ENCODE measurements at places on chromosomes 7 and 10.

DNA sequence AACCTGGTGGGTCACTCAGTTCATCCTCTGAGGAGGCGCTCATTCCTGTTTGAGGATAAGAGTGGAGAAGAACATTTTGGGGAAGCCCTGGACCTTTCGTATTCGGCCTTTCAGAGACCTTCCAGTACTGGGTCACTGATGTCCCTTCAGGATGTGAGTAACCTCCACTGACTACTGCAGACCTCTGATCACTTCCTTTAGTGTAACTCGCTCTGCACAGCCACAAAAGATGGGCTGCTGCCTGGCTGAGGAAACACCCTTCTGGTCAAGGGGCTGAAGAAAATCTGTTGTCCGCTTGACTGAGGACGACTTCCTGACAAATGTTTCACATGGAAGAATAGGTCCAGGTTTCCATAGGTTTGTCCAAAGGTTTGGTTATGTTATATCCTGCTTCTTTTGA, 15.9 kb upstream of the TBXAS1 start:
- DNase-seq: peak; percentile 69

DNA sequence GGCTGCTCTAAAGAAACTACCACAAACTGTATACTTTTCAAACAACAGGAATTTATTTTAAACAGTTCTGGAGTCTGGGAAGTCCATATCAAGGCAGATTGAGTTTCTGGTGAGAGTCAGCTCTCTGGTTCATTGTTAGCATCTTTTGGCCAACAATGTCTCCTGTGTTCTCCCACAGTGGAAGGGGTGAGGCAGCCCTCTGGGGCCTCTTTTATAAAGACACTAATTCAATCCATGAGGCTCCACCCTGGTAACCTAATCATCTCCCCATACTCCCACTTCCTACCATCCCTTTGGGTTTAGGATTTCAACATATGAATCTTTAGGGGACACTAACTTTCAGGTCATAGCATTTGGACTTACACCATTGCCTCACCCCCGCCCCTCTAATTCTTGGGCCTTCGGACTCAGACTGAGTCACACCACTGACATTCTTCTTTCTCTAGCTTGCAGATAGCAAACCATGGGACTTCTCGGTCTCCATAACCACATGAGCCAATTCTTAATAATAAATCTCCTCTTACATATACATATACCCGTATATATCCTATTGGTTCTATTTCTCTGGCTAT, 64.3 kb upstream of the ANTXRL start:
- DNase-seq: no peak

- DNase-seq: no peak
These were observed 143.2 kb upstream of the RET start for GRCh38 chr10:42933448-42934340.

DNA sequence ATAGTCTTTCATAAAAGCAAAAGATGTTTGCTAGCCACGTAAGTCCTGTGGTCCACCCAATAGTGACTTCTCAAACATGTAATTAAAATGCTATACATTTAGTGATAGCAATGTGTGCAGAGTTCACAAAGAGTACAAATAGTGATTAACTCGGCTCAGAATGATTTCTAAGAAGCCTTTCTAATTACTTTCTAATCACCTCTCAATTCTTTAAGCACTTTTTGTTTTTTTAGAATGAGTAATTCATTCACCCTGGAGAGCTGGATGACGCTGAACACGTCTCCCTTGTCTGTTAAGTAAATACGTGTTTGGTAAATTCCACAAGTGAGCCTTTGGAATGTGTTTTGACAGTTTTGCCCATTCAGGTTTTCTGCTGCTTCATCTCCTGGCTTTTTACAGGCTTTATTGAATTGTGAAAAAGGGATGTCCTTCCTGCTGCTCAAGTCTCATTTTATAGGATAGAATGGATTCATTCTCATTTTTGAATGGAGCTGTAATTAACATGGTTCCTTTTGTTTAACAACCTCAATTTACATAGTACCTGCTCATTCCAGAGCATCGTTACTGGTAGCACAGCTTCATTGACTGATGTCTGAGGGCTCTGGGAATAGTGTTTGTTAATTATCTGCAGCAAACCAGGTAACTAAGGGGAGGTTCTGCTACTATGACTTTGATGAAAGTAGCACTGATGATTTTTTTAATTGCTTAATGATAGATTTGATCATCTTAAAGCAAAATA, 212.1 kb downstream of the VTI1A start:
- DNase-seq: no peak

GRCh38 chr7:34523226-34523918, 134.6 kb upstream of the NPSR1 start:
- DNase-seq: no peak

- no peak for DNase-seq
These were observed 66.5 kb upstream of the PPP2R2D start for GRCh38 chr10:131834152-131834810.

- peak; percentile 41 for DNase-seq
These were observed at the start of gene EFCAB10 for GRCh38 chr7:105581066-105581811. EFCAB10 (minus strand) TSS chr7:105581493; CDS start chr7:105581463, 30 bp downstream.

GRCh38 chr7:158323741-158324396, 263.8 kb downstream of the PTPRN2 start:
- DNase-seq: no peak

GRCh38 chr7:128917122-128917521, 6.6 kb upstream of the KCP start:
- no peak for DNase-seq

DNA sequence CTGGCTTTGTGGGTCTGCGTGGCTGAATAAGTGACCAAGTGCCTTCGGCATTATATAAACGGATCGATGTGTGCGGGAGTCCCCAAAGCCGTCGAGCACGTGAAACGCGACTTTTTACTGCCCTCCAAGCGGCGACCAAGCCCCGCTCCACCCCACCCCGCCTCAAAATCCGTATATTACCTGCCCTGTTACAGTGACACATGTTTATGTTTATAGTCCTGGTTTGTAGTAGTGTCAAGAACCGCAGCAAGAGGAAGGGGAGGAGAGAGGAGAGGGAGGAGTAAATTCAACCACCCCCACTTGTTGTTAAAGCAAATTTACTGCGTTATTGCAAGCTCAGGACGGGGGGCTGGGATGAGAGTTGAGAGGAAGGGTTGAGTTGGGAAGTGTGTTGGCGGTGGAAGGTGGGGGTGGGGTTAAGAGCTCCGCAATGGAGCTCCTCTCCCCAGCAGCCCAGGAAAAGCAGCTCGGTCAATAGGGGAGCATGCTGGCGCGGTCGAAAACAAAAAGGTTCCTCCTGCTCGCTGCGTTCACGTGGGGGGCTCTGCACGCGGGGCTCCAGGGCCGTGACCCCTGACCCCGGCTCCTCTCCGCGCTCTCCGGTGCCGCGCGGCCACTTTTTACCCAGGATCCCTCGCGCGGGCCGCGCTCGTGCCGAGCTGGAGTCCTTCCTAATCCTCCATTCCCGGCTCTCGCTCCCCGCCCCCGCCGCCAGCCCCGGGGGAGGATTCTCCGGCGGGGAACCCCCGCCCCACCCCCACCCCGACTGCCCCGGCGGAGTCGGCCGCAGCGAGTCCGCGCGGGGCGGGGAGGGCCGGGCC, at the start of gene SKIDA1:
TSS of gene SKIDA1 (minus strand) at position 316 of the 821 bp plus-strand sequence. CDS start 7,860 bp downstream, outside the sequence.
- peak; percentile 68 for DNase-seq

DNA sequence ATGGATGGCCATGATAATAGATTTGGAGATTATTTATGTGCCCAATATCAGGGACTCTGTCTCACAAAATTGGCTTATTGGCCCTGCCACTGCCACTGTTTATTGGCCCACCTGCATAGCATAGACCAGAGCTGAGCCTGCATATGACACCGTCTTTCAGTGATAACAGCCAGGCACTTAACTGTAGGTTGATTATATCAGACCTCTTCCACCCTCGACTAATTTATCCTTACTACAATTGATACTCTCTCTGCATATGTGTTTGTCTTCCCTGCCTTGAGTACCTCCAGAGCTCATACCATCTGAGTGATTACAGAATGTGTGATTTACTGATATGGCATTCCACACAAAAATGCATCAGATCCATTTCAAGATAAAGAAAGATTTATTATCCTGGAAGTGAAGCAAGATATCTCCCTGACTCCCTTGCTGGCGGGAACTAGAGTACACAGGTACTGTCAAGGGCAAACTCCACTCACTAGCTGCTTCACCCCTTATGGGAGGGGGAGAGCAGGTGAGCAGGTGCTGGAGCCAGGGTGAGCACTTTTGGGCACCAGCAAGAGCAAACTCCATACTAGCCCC, 13.1 kb upstream of the SAMD9L start:
- no peak for DNase-seq

- DNase-seq: peak; percentile 81
These were observed 182.3 kb upstream of the CDCA7L start for GRCh38 chr7:22127835-22128527.

DNA sequence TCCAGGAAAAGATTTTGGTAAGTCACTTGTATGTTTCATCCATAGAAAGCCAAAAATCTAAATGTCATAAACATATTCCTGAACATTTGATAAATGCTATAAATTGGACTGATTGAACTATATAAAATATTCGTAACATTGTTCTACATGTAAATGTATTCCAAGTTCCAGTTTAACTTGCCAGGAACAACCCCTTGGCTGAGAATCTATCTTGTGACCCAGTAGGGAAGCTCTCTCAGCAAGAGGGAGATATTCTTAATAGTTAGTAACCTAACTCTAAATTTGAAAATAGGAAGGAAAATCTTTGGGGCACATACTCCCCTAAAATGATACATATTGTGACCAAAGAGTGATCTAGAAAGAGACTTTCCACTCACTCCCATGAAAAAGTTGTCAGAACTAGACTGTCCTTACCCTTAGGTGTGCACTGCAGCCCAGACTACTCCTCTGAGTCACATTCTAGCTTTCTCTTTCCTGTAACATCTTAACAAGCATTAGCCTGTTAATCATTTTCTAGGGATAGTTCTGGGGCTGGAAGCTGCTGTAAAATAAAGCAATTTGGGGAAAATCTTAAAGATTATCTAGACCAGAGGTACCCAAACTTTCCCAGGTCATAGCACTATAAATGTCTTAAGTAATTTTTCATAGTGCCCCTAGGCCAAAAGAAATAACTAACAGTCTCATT, 73.7 kb upstream of the SKAP2 start:
- no peak for DNase-seq

- DNase-seq: peak; percentile 71
These were observed 14.7 kb downstream of the AHR start for GRCh38 chr7:17313194-17313593.

GRCh38 chr7:107284911-107285479, 116.2 kb downstream of the HBP1 start:
- no peak for DNase-seq

GRCh38 chr10:85570871-85571270, 795.7 kb downstream of the GRID1 start:
- DNase-seq: no peak

DNA sequence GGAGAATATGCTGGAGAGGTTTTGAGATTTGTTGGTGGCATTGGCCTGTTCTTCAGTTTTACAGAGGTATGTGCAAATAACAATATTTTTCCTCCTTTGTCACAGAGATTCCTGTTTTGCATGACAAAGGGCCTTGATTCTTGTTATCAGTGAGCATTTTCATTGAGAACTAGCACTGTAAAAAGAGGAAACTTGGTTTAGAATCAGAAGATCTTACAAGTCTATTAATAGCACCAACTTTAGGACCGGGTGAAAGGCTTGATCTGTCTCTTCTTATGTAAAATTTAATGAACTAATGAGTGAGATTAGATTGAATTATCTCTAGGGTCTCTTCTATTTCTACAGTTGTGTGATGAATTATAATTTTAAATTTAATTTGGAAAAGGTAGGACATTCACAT, 25.5 kb downstream of the TSPAN13 start:
- no peak for DNase-seq

DNA sequence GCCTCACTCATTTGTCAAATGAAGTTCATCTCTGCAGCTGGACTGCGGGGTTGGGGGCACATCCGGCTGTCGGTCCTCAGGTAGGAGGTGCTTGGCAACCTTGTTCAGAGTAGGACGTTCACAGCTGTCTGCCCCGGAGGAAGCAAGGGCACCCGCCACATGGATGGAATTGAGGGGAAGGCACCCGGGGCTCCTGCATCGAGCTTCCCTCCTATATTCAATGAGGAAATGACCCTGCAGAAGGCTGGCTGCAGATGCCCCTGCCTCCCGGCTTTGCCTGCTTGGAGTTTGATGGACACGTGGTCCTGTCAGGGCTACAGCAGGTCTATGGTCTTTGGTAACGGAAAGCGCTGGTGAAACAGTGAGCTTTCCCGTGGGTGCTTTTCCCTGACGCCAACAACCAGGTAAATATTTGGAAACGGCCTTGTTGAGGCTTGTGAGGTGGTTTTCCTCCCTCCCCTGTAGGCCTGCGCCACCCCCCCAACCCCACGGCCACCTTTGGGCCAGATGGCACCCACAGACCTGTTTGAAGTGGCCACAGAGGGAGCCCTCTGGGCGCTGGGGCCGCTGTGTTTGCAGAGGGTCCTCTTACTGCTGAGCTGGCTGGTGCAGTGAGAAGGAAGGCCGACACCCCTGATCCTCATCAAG, 32.9 kb downstream of the HTRA1 start:
- no peak for DNase-seq

- DNase-seq: no peak
These were observed 38.4 kb downstream of the PLPP4 start for GRCh38 chr10:120495226-120496009.

- peak; percentile 66 for DNase-seq
These were observed 291.7 kb downstream of the THSD7A start for GRCh38 chr7:11540271-11540761.

- DNase-seq: peak; percentile 90
These were observed 74.6 kb downstream of the PAXIP1 start for GRCh38 chr7:154928136-154929005.

DNA sequence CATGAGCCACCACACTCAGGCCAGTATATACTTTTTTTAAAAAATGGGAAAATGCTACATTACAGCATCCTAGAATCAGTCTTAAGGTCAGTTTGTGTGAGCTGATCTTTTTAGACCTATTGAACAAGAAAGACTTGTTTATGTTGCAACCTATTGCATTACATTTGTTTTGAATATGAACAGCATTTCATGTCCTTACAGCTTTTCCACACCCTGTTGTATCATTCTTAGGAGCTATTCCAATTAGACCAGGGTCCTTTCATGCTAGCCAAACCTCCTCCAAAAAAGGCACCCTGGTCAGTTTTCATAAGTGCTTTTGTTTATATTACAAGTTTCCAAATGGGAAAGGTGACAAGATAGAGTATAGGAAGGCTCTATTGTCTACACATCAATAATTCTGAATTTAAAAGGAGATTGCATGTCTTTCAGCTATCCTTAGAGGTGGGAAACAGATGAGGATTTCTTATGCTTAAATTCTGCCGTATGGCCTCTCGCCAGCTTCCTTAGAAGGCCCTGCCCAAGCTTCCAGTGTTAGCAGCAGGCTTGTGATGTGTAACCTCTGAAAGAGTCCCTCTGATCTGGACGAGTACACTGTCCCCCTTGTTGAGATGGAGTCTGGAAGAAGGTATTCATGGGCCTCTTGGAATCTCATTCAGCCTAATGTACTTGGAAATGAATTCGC, 171.9 kb downstream of the OTUD1 start:
- no peak for DNase-seq

- DNase-seq: no peak
These were observed 92.4 kb upstream of the BTBD16 start for GRCh38 chr10:122178655-122179054.

Data from kidney capillary endothelial cell (primary cell).